ENCODE measurements at places on chromosomes 6 and 20. TPM values are rescaled to one million over a fixed set of nuclear protein-coding genes. Genes with fewer than 3 reads are reported as not detected.

GRCh38 chr6:68968301-68968649, 333.2 kb downstream of the ADGRB3 start:
- peaks cover 11% of the 10 kb centered on the region for H3K4me1 ChIP-seq
- H3K27me3 ChIP-seq = no peaks in the 10 kb centered on the region
- no peak overlapping the region for H3K27ac ChIP-seq
- no peaks in the 10 kb centered on the region for H3K36me3 ChIP-seq
- H3K4me3 ChIP-seq = no peak overlapping the region

- no peak overlapping the region for H3K27ac ChIP-seq
- no peaks in the 10 kb centered on the region for H3K36me3 ChIP-seq
These were observed 553.7 kb downstream of the COL12A1 start for GRCh38 chr6:74651948-74652842.

PPP1R16B gene
- 84.0 TPM for total RNA-seq

TRIM10 gene
- total RNA-seq = 0.11 TPM

DNA sequence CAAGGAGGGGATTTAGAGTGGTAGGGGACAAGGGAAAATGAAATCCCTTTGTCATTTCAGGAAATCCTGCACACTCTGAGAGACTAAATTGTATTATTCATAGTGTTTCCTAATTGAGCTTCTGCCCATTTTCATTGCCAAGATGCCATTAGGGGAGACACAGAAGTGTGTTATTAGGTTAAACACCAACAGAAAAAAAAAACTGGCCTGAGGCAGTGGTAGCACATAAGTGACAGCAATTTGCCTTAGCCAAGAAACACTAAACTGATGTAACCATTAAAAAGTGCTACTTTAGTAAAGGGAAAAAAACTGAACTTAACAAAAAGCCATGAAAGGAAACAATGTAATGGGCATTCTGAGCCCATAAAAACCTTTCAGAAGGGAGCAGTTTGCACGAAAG, 270.5 kb upstream of the PLN start:
- no peaks in the 10 kb centered on the region for H3K4me1 ChIP-seq
- H3K27me3 ChIP-seq = peaks cover 22% of the 10 kb centered on the region
- DNase-seq = no peak
- no peak overlapping the region for H3K27ac ChIP-seq
- no peaks in the 10 kb centered on the region for H3K36me3 ChIP-seq

HCRTR2 gene
- total RNA-seq = not detected

GRCh38 chr6:3997177-3997770, 81.7 kb downstream of the FAM217A start:
- peaks cover 16% of the 10 kb centered on the region for H3K4me1 ChIP-seq
- no peak overlapping the region for H3K4me3 ChIP-seq
- H3K27ac ChIP-seq = no peak overlapping the region
- H3K27me3 ChIP-seq = no peaks in the 10 kb centered on the region

NKAIN2 gene
- not detected for total RNA-seq

GRCh38 chr20:53872561-53873229, 197.7 kb downstream of the BCAS1 start:
- H3K36me3 ChIP-seq = no peaks in the 10 kb centered on the region
- H3K27me3 ChIP-seq = no peaks in the 10 kb centered on the region
- peak; percentile 54 for DNase-seq
- H3K4me3 ChIP-seq = peak overlapping the region; percentile 73
- peak overlapping the region; percentile 83 for H3K27ac ChIP-seq

DNA sequence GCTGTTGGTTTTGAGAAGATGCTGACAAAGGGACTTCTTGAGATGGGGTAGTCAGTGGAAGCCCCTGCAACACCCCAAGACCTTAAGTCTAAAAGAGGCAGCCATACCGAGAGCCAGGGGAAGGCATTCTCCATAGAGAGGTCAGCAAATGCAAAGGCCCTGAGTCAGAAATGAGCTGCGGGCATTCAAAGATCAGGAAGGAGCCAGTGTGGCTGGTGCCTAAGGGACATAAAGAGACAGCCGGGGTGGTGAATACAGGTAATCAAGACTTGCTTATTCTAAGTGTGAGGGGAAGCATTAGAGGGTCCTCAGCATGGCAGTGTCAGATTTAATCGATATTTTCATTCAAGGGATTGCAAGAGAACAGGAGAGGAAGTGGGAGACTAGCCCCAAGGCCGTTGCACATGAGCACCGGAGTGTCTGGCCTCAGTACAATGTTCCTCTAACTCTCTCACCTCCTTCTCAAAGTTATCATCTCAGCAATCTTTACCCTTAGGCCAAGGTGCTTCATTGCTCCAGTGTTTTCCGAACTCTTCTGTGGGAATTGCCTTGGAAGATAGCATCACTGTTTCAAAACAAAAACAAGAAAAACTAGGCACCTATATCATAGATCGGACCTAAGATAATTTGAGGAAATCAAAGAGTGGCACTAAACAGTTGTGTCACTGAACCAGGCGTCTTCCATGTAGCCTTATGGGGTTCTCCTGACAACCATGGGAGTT, 173.2 kb downstream of the DOK5 start:
- H3K36me3 ChIP-seq = no peaks in the 10 kb centered on the region
- peaks cover 7% of the 10 kb centered on the region for H3K27me3 ChIP-seq
- no peak overlapping the region for H3K27ac ChIP-seq
- no peaks in the 10 kb centered on the region for H3K4me1 ChIP-seq

- no peak overlapping the region for H3K4me3 ChIP-seq
- H3K27ac ChIP-seq = no peak overlapping the region
- DNase-seq = no peak
- H3K4me1 ChIP-seq = peaks cover 7% of the 10 kb centered on the region
These were observed 7.8 kb downstream of the KIAA0408 start for GRCh38 chr6:127451388-127451787.

SPTLC3 gene
- 1.3 TPM for total RNA-seq

OR2H2 gene
- total RNA-seq = not detected

DNA sequence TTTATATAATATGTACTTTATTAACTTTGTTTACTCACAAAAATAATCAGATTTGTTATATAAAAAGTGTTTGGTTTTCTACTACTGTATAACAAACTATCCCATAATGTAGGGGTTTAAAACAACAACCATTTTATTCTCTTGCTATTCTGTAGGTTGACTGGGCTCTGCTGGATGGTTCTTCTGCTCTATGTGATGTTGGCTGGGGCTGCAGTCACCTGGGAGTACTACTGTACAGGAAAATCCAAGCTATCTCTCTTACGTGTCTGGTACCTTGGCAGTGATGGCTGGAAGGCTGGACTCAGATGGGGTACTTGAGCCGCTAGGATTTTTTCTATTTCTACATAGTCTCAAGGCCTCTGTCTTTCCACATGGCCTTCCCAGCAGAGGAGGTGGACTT, 44.0 kb upstream of the UBR2 start:
- peaks cover 4% of the 10 kb centered on the region for H3K36me3 ChIP-seq

RUNX2 gene
- total RNA-seq = 14.6 TPM

OR10C1 gene
- not detected for total RNA-seq

GRCh38 chr6:160494576-160494975, 146.4 kb downstream of the SLC22A3 start:
- H3K27me3 ChIP-seq = no peaks in the 10 kb centered on the region
- no peak for DNase-seq
- H3K4me1 ChIP-seq = no peaks in the 10 kb centered on the region
- H3K4me3 ChIP-seq = no peak overlapping the region
- peaks cover 12% of the 10 kb centered on the region for H3K36me3 ChIP-seq

PFDN4 gene
- total RNA-seq = 60.5 TPM

ATRN gene
- 7.6 TPM for total RNA-seq

- H3K4me3 ChIP-seq = no peak overlapping the region
- no peaks in the 10 kb centered on the region for H3K36me3 ChIP-seq
- no peak overlapping the region for H3K27ac ChIP-seq
- no peak for DNase-seq
- no peaks in the 10 kb centered on the region for H3K4me1 ChIP-seq
- peaks cover 4% of the 10 kb centered on the region for H3K27me3 ChIP-seq
These were observed 53.1 kb downstream of the PHACTR1 start for GRCh38 chr6:12769556-12770256.

- DNase-seq = peak; percentile 22
- H3K27ac ChIP-seq = no peak overlapping the region
- H3K36me3 ChIP-seq = peaks cover 26% of the 10 kb centered on the region
- H3K4me1 ChIP-seq = peaks cover 29% of the 10 kb centered on the region
- H3K27me3 ChIP-seq = no peaks in the 10 kb centered on the region
These were observed 20.2 kb downstream of the MCUR1 start for GRCh38 chr6:13794184-13794583.

ZNF334 gene
- total RNA-seq = 4.9 TPM

DNA sequence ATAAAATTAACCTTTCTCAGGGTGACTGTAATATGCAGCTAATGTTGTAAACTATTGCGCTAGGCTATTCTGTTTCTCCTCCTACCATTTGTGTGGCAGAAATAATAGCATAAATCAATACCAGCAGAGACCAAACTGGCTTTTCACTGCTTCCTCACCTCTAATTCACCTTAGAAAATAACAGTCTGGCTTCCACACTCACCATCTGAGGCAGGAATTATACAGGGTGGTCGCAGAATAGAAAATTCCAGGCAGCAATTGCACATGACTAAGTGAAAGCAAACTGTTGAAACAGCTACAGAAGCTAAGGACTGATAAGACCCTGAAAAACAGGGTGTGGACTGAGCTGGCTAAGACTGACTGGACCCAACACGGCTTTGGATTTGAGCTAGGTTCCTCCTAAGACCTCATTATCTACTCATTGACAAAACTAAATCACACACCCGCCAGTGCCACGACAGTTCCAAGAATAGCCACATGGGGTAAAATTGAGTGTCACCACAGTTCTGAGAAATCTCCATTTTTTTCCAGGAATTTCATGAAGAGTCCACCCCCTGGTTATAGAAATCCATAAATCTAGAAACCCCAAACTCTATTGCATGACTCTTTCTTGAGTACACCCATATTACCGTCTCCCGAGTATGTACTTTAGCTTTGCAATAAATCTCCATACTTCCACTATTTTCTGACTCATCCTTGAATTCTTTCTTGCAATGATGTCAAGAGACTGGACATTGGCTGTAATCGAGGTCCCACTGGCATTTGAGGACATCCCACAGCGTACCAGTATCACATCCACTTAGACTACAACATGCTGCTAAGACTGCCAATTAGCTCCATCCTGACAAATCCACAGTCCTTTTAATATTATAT, 60.9 kb upstream of the KCNQ5 start:
- H3K27me3 ChIP-seq = peaks cover 2% of the 10 kb centered on the region
- H3K4me3 ChIP-seq = no peak overlapping the region
- no peaks in the 10 kb centered on the region for H3K36me3 ChIP-seq
- DNase-seq = no peak
- no peaks in the 10 kb centered on the region for H3K4me1 ChIP-seq

GRCh38 chr6:139570166-139570565, 195.7 kb upstream of the CITED2 start:
- no peak overlapping the region for H3K27ac ChIP-seq
- no peak overlapping the region for H3K4me3 ChIP-seq
- DNase-seq = no peak

DNA sequence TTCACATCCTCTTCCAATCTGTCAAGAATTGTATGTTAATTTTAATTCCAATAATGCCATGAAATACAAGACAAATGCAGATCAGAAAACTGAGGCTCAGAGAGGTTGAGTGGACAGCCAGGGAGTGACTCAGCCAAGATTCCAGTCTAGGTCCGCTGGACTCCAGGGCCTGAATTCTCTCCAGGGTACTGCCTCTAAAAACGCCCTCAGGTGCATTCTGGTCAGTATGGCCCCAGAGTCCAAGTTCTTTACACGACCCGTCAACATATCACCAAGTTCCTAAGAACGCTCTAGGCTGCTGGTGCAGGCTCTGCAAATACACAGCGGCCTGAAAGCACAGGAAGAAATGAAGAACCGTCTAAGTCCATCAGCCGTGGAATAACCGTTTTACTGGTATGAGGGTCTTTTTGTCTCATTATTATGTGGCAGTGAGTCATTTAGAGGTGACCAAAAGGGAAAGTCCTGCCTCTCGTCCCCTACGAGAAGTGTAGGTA, 709 bp upstream of the ASXL1 start:
- H3K27ac ChIP-seq = peak overlapping the region; percentile 100
- no peak for DNase-seq
- peaks cover 62% of the 10 kb centered on the region for H3K4me1 ChIP-seq
- peaks cover 26% of the 10 kb centered on the region for H3K36me3 ChIP-seq

- H3K36me3 ChIP-seq = peaks cover 60% of the 10 kb centered on the region
- no peaks in the 10 kb centered on the region for H3K4me1 ChIP-seq
- DNase-seq = no peak
- H3K4me3 ChIP-seq = no peak overlapping the region
These were observed 33.7 kb downstream of the PREP start for GRCh38 chr6:105369145-105369544.

DNA sequence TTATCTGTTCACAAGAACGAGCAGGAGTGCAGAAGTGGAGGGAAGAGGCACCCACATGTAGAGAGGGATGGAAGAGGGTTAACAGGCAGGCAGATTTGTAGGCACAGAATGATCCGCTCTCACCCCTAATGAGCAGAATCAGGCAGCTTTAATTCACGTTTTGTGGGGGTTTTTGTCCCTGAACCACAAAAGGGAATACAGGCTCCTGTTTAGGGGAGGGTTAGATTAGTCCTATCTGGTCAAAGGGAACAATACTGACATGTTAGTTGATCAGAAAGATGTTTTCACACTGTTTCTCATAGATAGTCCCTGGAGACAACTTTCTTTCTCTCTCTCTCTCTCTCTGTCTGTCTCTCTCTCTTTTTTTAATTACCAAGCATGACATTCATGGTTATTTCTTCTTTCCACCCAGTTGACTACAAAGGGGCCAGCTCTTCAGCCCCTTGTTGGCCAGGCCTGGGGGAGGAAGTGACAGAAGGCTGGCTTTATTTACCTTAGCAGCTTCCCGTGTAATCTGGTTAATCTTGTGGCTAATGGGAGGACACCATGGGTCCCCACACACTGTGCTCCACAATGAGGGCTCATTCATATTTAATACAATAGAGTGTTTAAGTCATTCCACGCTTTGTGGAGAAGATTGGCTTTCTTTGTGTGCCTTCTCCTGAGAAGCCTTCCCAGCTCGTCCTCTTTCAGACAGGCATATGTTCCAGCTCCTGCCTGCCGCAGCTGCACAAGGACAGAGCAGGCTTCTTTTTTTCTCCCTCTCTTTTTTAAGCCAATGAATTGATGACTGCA, 958.8 kb downstream of the TFAP2A start:
- H3K36me3 ChIP-seq = no peaks in the 10 kb centered on the region
- no peaks in the 10 kb centered on the region for H3K4me1 ChIP-seq
- no peak for DNase-seq
- H3K27ac ChIP-seq = no peak overlapping the region

GSTA2 gene
- total RNA-seq = not detected

DNA sequence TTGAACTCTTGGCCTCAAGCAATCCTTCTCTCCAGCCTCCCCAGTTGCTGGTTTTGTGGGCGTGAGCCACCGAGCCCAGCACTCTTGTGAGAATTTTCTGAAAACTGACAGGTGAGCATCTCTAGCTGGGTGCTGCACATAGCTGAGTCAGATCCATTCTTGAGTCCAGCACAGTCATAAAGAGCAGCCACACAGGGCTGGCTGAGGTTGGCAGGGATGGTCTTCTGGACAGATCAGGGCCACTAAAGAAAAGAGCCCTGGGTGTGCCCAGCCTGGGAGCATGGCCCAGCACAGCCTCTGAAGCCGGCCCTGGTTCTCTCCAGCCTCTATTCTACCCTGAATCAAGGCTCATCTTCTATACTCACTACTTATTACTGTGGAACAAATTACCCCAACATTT, 11.5 kb downstream of the DLGAP4 start:
- no peak overlapping the region for H3K27ac ChIP-seq
- H3K27me3 ChIP-seq = peaks cover 9% of the 10 kb centered on the region
- H3K4me1 ChIP-seq = no peaks in the 10 kb centered on the region
- no peak overlapping the region for H3K4me3 ChIP-seq
- no peaks in the 10 kb centered on the region for H3K36me3 ChIP-seq

Measured in activated CD4-positive, alpha-beta T cell treated with anti-CD3 and anti-CD28 coated beads for 36 hours (primary cell).